NCI-H1417 (cell line): ENCODE measurements at places on chromosomes 11 and 22.

DNA sequence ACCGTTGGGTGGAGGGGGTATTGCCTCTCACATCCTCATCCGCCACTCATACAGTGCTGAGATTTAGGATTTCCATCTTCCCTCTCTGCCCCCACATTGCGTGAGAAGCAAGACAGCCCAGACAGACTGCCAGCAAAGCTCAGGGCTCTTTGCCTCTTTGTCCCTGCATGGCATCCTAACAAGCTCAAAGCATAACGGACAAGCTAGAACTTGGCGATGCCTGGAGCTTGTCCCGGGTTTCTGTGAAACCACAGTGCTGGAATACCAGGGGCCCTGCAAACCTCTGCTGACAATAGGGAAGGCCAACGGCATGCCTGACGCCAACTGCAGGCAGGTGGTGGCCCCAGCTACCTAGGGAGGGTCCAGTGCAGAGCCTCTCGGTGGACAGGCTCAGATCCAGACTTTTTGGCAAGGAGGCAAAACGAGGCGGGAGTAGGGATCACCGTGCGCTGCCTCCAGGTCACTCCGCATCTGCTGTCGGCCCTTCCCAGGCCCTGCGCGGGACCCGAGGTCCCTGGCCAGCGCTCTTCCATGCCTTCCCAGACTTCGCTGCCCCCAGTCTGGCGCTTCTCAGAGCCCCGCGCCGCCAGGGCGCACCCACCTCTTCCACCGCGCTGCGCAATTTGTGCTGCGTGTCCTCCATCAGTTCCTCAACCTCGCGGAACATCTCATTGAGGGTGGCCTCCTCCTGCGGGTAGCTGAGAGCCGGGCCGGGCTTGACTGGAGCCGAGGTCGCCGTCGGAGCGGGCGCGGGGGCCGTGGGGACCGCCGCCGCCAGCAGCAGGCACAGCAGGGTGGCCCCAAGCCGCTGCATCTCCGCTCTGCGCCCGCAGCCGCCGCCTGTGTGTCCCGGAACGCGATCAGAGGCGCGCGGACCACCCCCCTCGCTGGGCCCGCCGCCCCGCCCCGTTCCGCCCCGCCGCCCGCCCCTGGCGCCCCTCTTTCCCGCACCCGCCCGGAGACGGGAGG lies at the start of gene DKK3:
Gene DKK3, minus strand, starts transcription at position 858 of the 969 bp plus-strand sequence. Its CDS starts 44 bp downstream, at position 814.
- peak; percentile 38 for DNase-seq

DNA sequence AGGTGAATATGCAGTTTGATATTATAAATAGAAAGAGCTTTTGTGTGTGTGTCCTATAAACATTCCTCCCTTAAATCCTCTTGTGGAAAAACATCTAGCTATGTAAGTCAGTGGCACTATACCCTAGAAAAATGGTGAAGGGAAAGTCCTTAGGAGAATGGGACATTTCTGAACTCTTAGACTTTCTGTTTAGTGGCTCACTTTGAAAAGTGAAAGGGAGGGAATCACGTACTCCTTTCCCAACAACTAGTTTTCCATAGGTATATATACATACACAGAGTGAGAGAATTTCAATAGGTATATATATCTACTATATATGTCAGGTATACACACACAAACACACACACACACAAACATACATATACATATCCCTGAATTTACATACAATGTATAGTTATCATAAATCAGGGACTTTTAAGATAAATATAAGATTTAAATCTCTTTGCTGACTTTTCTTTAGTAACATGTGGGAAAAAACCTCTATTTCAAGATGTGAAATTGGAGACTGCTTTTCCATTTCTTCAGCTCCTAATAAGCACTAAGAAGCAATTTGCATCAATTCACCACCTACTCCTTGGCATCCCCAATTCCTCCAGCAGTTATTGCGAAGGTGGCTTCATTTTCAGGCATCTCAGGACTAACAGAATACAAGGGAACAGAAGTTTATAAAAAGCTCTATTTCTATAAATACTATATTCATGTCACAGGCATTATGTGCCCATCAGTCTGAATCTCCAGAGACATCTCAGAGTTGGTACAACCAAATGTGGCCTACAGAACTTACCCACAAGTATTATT lies 13.5 kb upstream of the DDX17 start:
- no peak for DNase-seq

- peak; percentile 99 for DNase-seq
Observed at GRCh38 chr11:62601372-62602140, at the start of gene MTA2. Gene MTA2 (minus strand): TSS chr11:62601865. CDS start chr11:62601450, 415 bp downstream.

- DNase-seq: no peak
Observed at GRCh38 chr11:122261546-122261945, 145.5 kb upstream of the BLID start.

DNA sequence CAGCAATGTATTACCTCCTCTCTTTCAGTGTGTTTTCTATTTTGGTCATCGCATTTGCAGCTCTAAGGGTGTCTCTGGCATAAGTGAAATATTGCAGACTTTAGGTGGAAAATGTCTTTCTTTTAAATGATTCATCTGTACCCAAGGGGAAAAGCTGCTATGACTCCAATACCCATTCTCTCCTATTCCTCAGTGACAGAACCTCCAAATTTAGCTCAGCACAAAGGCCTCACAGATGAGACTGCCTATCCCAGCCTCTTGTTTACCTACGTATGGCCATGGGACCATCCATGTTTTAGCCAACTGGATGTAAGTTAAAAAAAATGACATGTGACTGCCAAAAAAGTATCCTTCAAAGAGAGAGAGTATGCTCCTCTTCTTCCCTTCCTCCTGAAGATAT lies 7.9 kb downstream of the MTMR2 start:
- DNase-seq: no peak

- DNase-seq: no peak
Observed at GRCh38 chr11:72789493-72790131, 4.2 kb downstream of the STARD10 start.

- no peak for DNase-seq
Observed at GRCh38 chr11:113615773-113616172, 90.3 kb downstream of the TMPRSS5 start.

DNA sequence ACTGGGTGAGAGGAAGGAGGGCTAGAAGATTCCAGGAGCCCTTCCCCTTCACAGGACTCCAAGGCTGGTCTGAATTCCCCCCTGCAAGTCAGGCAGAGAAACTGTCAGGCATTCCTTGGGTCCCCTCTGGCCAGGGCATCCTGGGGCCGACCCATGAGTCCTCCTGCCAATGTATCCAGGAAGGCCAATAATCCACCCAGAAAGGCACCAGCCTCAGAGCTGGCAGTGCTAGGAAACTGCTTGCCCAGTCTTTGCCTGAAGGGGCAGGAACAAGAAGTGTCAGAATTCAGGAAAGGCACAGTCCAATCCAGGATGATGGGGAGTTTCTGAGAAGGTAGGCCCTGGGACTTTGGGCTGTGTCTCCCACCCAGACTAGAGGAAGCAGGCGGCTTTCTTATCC lies 41.0 kb downstream of the BUD13 start:
- no peak for DNase-seq

DNA sequence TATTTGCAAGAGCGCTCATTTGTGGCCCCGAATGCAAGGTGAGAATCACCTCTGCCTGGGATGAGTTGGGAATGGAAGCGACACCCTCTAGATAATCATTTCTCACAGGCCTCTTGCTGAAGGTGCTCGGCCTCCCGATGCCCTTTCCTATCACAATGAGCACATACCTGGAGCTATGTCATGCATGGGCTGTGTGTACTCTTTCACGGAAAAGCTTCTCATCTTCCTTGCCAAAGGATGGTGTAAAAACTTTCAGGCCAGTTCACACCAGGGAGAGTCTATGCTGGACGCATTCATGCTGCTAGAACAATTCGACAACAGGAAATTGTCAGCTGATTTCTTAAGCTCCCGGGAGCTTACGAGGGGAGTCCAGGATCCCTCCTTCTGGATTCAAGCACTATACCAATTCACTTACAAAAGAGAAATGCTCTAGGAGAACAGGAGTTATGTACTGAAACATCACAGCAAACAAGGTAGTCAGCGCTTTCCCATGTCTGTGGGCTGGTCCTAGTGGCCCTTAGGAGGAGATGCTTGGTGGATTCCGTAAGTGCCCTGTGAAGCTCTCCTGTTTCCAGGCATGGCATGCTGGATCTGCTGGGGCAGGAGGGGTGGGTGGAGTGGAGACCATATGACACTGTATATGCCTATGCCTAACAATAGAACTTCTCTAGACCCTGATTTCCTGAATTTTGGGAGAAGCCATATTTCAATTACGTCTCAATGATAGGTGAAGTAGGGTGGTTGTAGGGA lies 53.1 kb upstream of the B3GAT1 start:
- DNase-seq: peak; percentile 53

GRCh38 chr11:36730761-36731160 lies 132.7 kb upstream of the RAG2 start:
- no peak for DNase-seq
